ENCODE measurements at places on chromosomes 6 and 20.

- DNase-seq, result no peak
These were observed 17.6 kb downstream of the RIMS4 start for GRCh38 chr20:44792796-44793195.

GRCh38 chr6:13038741-13039190 lies 289.6 kb downstream of the TBC1D7 start:
- DNase-seq, result no peak

DNA sequence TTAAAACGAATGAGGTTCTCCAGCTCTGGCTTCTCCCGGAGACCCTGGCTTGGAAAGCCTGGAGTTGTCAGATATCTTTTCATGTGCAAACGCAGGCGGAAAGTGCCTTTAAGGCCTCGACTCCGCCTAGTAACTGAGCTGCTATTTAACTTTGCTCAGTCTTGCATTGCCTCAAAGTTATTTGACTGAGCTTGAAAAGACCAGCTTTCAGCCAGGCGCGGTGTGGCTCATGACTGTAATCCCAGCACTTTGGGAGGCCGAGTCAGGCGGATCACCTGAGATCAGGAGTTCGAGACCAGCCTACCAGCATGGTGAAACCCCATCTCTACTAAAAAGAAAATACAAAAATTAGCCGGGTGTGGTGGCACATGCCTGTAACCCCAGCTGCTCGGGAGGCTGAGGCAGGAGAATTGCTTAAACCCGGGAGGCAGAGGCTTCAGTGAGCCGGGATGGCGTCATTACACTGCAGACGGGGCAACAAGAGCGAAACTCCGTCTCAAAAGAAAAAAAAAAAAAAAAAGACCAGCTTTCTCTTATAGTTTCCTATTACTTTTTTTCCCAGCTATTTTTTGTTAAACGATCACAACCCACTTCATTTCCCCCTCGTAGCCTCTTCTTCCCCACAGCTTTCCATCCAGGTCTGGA lies 1.9 kb downstream of the GCNT2 start:
- DNase-seq, result no peak

- no peak for DNase-seq
These were observed 86.8 kb downstream of the PPP1R14C start for GRCh38 chr6:150229436-150230163.

- no peak for DNase-seq
These were observed 46.7 kb downstream of the SLC35D3 start for GRCh38 chr6:136968837-136969236.

- no peak for DNase-seq
These were observed 461.1 kb downstream of the MMUT start for GRCh38 chr6:49001856-49002541.

- no peak for DNase-seq
These were observed 131.6 kb downstream of the OGFRL1 start for GRCh38 chr6:71420095-71420692.

DNA sequence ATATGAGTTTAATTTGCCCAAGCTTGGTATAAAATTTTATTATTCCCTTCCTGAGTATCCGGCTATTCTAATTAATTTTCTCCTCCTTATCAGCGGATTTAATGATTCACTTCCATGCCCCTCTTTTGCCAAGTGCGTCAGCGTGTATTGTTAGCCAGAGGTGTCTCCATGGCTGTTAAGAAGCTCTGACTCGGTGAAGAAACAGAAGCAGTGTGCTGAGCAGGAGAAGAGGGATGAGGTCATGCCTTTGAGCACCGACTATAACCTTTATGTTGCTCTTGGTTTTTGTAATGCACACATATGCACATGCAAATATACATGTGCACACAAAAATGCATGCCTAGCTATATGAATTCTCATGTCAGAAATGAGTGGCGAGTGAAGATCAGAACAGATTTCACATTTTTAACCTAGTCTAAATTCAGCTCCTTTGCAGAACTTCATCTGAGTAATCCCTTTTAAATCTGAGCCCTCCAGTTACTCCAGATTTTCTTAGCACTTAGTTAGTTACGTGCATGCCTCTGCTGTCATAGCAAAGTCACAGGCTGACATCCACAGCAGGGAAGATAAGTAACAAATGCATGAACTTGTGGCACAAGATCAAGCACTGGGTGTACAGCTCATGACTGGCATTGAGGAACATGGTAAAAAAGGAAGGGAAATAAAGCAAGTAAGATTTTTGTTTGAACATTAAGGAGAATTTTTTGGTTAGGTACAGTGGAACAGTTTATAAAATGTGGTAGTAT lies 24.3 kb downstream of the HTR1E start:
- DNase-seq, result no peak

DNA sequence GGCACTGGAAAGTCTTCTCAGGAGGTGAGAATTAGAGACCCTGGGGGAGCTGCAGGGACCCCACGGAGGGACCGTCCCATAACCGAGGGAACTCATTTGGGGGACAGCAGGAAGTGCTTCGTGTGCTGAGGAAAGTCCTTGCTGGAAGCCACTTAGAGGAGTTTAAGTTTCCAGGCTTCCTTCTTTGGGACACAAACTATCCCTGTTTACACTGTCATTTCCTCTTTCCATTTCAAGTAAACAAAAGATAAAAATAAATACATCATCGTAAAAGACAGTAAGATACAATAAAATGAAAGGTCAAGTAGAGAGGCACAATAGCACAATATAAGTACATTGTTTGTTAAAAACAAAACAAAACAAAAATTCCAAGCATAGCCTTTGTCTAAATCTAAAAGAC lies 101.2 kb downstream of the TTLL2 start:
- no peak for DNase-seq

DNA sequence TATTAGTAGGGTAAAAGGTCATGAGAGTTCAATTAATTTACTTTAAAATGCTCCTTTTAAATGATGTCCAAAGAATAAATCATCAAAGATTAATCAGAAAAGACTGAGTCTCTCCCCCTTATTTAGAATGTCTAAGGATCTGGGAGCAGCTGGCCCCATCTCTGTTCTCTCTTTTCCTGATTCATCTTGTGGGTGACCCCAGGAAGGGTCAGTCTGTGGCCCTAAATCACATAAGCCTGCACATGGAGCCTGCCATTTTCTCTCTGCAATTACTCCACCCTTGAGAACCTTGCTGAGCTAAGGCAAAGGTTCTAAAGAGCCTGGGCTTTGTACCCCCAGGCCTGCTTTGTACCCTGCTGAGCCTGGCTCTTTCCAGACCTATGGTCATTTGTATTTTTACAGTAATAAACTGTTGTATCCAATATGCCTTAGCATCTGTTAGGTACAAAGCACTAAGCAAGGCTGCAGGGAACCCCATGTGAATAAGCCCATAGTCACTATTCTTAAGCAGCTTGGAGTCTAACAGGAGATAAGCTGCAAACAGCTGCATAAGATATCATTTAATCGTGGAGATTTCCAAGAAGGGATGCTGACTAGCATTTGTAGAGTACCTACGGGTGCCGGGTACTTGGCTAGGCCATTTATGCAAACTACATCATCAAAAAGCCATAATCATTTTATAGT lies 431.0 kb upstream of the MARCKS start:
- DNase-seq, result no peak

GRCh38 chr20:34532320-34532719 lies 16.1 kb downstream of the DYNLRB1 start:
- DNase-seq, result no peak

DNA sequence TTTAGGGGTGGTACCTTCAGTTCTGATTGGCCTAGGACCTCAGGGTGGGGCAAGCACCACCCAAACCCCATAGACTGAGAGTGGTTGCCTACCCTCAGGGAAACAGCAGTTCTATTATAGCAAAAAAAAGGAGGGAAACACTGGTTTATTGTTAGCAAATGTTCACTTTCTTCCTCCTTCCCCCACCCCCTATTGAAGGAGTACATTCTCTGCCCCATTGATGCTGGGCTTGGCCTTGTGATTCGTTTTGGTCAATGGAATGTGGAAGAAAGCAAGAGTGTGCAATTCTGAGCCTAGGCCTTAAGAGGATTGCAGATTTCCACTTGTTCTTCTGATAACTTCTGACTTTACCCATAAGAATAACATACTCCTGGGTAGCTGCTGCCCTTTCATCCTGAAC lies 255.8 kb downstream of the NFATC2 start:
- no peak for DNase-seq

DNA sequence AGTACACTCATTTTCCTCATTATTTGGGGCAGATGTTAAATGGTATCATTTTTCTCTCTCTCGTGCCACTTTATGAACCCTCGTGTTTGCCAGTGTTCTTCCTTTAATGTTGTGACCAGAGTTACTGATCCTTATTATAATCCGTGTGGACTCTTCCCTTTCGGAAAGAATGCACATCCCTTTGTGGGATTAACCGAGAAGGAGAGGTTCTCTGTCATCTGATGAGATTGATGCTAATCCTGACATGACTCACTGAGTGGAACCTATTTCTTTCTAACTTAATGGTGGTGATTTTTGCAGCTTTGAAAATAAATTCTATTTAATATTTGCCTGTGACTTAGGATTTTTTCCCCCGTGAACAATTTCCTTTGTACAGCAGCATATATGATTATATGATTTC lies 300.0 kb upstream of the MAN1A1 start:
- no peak for DNase-seq

- DNase-seq, result no peak
These were observed 24.5 kb downstream of the GABRR2 start for GRCh38 chr6:89290401-89291155.

GRCh38 chr6:75178757-75179156 lies 27.1 kb downstream of the COL12A1 start:
- no peak for DNase-seq

DNA sequence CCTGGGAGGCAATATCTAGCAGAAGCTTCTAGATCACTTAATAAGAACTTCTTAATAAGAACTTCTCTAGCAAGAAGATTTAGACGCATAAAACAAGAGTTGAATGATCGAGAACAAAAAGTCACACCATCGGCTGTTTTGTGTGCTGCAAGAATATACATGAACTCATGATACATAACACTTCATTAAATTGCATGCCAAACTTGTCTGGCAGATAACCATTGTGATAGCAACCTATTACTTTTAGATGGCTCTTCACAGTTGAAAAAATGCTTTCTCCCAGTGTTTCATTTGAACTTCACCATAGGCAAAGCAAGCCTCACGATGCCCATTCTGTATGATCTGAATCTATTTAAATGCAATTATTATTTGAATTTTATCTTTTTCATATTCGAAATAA lies 249.9 kb downstream of the CBLN4 start:
- no peak for DNase-seq

DNA sequence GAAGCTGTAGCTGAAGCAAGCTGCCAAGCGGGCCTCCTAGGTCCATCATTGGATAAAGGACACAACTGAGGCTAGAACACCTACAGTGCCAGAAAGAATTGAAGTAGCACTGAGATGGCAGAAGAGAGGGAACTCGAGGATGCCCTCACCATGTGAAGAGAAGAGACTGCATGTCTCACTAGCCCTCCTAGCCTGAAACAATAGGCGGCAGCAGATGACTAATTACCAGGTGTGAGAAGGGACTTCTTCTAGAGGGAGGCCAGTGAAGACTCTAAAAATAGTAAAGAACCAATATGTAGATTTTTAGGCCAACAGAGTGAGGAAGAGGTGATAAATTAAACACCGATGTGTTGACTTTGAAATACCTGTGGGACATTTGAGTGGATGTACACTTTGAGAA lies 50.3 kb downstream of the LGSN start:
- no peak for DNase-seq

DNA sequence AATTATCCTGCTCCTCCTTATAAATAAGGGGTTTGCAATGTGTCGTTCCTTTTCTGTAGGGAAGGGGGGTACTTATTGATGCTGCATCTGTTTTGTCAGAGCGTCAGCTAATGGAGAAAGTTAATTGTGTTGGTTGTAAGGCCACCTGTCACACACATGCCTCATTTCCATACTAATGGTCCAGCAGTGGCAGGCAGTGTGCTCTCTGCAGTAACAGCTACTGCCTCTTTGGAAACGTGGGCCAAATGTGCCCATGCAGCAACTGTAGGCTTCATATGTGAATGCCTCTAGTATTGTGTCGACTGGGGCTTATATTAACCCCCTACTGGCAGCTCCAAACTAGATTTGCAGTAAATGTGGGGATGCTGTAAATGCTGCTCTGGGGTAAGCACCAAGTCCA lies 56.3 kb upstream of the OLIG3 start:
- no peak for DNase-seq

- DNase-seq, result no peak
These were observed 157.6 kb downstream of the SOBP start for GRCh38 chr6:107647439-107647948.

DNA sequence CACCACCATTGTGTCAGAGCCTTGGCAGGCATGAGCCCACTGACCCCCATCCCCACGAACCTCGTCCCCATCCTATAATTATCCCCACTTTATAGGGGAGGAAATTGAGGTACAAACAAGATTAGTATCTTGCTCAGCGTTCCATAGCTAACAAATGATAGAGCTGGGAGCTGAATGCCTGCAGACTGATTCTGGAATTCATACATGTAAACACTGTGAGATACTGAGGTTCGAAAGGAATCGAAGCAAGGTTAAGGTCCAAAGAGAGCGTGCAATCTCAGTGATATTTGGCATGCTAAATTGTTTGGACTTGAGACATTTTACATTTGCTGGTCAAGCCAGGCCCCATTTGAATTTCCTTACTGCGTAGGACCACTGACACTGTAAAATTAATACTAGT lies 746.6 kb downstream of the COL12A1 start:
- DNase-seq, result no peak

- DNase-seq, result no peak
These were observed 559.3 kb downstream of the C6orf118 start for GRCh38 chr6:164750128-164750527.

DNA sequence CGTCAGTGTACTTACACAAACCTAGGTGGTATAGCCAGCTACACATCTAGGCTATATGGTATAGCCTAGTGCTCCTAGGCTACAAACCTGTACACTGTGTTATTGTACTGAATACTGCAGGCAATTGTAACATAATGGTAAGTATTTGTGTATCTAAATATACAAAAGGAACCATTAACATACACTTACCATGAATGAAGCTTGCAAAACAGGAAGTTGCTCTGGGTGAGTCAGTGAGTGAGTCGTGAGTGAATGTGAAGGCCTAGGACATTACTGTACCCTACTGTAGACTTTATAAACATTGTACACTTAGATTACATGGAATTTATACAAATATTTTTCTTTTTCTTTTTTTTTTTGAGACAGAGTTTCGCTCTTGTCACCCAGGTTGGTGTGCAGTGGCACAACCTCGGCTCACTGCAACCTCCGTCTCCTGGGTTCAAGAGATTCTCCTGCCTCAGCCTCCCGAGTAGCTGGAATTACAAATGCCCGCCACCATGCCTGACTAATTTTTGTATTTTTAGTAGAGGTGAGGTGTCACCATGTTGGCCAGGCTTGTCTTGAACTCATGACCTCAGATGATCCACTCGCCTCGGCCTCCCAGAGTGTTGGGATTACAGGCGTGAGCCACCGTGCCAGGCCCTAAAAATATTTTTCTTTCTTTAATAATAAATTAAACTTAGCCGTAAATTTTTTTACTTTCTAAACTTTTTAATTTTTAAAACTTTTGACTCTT lies 15.4 kb upstream of the KIAA1755 start:
- DNase-seq, result no peak

- no peak for DNase-seq
These were observed 66.9 kb upstream of the BHLHE23 start for GRCh38 chr20:63073738-63074065.

Measured in activated T-helper 1 cell treated with anti-CD3 and anti-CD28 coated beads, Interleukin-2, amount 50 U/mL, for 16 hours (primary cell).